Hematopoietic multipotent progenitor cell treated with erythropoietin and hydrocortisone succinate and interleukin-3 and kit ligand, for 6 days (in vitro differentiated cells): ENCODE measurements at places on chromosomes 1 and 21.

GRCh38 chr1:197156692-197157091 lies 10.2 kb upstream of the ASPM start:
- no peak for DNase-seq

- no peak for DNase-seq
These were observed 3.6 kb upstream of the PLEKHG5 start for GRCh38 chr1:6495041-6495441.

- peak; percentile 16 for DNase-seq
These were observed 235.2 kb downstream of the RPS6KC1 start for GRCh38 chr1:213286235-213286634.

DNA sequence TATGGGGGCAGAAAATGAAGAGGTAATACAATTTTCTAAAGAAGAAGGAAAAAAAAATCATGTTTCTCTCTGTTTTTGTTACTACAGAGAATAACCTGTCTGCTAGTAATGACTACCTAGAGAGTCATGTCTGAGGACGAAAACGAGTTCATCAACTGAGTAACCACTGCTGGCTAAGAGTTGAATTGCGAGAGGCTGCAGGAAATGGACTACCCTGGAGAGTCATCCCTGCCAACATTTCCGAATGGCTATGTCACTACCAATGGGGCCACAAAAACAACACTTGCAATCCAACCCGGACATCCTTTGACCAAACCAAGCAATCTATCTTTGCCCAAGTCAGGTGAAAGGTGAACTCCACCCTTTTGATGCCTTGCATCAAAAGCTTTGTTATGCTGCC lies 120.6 kb downstream of the FCRL5 start:
- no peak for DNase-seq

DNA sequence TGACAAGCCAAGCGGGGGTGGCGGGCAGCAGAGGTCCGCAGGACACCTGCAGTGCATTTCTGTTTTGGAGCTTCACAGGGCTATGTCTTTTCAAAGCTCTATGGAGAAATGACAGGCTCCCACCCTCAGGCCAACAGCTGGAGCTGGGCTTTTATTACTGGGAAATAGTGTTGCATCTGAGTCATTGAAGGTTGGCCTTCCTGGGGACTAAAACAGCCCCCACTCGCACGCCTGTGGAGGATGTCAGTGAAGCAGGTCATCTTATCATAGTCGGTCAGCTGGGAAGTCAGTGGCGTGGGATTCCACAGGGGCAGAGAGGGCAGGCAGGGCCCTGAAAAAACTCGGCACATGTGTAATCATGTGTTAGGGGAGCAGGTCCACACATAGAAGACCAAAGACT lies 55.3 kb downstream of the NTPCR start:
- no peak for DNase-seq

DNA sequence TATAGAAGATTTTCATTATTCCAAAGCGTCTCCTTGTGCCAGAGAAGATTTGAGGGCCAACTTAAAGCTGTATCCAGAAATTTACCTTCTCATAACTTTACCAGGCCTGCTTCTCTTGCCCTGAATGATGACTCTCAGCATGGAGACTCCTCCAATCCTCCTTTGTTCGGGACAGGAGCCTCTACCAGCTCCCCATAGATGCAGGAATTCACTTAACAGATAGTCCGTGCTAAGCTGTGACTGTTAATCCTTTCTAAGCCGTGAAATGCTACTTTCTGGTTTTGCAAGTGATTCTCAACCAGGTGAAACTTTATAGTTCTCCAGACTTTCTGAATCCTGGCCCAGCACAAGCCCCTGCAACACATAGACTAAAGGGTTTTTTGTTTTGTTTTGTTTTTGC lies 31.8 kb upstream of the KCND3 start:
- no peak for DNase-seq

DNA sequence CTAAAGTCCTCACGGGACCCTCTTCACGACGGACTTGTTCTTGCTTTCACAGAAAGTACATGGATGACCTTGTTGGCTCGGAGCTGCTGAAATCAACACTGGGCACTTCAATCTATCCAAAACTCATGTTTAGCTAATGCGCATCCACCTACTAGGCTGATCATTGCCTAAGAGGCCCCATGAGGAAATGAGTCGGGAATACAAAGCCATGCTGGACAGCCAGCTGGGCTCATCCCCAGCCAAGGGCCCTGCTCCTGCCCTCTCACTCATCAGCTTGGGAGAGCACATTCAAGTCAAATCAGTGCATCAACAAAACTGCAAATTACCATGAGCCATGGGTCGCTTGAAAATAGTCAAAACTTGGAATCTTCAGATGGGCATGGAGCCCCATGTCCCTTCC lies 14.8 kb upstream of the HEYL start:
- DNase-seq, result no peak

DNA sequence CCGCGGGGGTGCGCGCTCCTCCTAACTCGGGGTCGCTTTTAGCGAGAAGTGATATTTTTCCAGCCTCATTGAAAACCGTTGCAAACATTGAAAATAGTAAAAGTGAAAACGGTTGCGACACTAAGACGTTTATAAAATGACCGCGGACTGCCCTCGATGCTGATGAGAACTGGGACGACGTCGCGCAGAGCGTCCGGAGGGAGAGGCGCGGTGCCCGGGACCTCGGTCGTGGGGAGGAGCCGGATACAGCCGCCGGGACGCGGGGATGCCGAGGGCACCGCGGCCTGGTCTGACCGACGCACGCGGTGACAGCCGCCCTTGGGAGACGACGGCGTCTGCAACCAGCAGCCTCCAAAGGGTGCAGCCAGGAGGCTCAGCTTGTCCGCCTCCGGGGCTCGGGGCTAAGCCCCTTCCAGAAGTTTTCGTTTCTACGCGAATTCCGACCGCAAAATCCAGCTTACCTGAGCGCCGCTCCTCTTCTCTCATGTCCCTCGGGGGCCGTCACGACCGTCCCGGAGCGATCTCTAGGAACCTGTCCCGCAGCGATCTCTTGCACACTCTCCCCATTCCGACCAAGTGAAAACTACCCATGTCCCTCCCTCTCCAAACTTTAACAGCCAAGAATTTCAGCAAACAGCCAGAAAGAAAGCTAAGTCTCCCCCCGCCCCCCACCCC lies 144.4 kb upstream of the ETS2 start:
- peak; percentile 50 for DNase-seq

DNA sequence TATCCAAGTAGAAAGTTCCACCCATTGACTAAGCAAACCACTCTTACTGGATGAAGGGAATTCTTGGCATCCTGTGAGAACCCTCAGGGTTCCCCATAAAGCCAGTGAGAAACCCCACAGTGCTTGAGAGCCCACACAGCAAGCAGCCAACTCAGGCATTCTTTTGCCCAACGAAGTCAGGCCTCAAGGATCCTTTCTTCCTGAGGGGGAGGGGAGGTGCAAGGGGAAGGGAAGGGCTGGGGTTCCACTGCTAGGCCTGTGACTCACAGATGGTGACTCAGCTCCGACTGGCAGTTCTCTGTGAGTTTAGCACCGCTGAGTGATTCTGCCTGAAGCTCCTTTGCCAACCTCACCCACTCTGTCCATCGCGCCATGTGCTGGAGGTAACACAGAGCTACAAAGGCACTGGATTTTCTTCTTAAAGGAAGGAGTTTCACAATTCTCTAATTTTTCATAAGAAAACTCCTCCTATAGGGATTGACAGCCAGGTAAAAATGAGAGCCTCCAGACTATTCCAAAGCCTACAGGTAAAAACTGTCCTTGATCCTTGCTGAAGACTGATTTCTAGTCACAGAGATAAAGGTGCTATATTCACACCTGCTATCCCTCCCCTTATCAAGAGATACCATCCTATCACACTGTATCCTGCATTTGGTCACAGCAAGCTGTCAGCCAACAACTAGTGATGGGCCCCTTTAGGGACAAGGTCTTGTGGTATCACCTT lies 4.8 kb downstream of the ENO1 start:
- DNase-seq, result peak; percentile 95

GRCh38 chr1:17335821-17336710 lies 28.1 kb downstream of the PADI4 start:
- DNase-seq, result peak; percentile 89

DNA sequence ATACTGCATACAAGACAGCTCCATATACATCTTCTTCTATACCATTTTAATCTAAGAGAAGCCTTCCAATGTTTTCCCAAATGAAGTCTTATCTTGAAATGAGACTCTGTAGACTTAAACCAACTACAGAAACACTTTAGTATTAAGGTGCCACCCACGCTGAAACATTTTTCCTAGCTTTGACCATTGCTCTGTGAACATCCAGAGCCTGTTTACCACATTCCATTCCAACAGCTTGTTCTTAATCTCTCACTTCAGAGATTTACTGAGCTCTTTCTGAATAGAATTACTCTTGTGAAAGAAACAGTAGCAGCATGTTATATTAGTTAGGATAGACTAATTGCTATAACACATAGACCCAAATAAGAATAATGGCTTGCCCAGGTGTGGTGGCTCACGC lies 19.6 kb upstream of the POGZ start:
- DNase-seq, result no peak

- DNase-seq, result no peak
These were observed 14.3 kb downstream of the RCC1 start for GRCh38 chr1:28519946-28520725.
